A549 treated with RU486 at 1 μM for 4 hours (cell line): ENCODE measurements at places on chromosomes 7 and 10. TPM values are rescaled to one million over a fixed set of nuclear protein-coding genes. Genes with fewer than 3 reads are reported as not detected.

Gene KCNH2
- 0.29 to 0.61 TPM (median 0.37 TPM) in 5 replicates for total RNA-seq

Gene TRIM56
- 8.8 to 12.1 TPM (median 10.8 TPM) in 5 replicates for total RNA-seq

Gene ALOX5
- 0.30 to 0.59 TPM (median 0.46 TPM) in 5 replicates for total RNA-seq

Gene PGAM2
- not detected in 5 replicates for total RNA-seq

Gene MUC12
- total RNA-seq = 11.2 to 21.5 TPM (median 18.6 TPM) in 5 replicates

Gene VCL
- 88.3 to 128 TPM (median 113 TPM) in 5 replicates for total RNA-seq

Gene PVRIG
- not detected in 5 replicates for total RNA-seq

Gene LRRC4
- not detected in 5 replicates for total RNA-seq

Gene EVX1
- total RNA-seq = 0.07 to 0.32 TPM (median 0.23 TPM) in 3 of 5 replicates, not detected in the others

Gene SFMBT2
- 5.9 to 11.0 TPM (median 10.8 TPM) in 5 replicates for total RNA-seq

Gene AGR2
- 94.2 to 178 TPM (median 155 TPM) in 5 replicates for total RNA-seq

Gene FFAR4
- 0.14 to 0.44 TPM (median 0.25 TPM) in 5 replicates for total RNA-seq

Gene BTBD16
- total RNA-seq = 0.32 to 0.80 TPM (median 0.49 TPM) in 5 replicates

Gene DYNC1I1
- 0.07 to 0.20 TPM (median 0.16 TPM) in 3 of 5 replicates, not detected in the others for total RNA-seq

Gene CFAP46
- 1.1 to 1.8 TPM (median 1.3 TPM) in 5 replicates for total RNA-seq

Gene ALKBH4
- total RNA-seq = 9.3 to 12.9 TPM (median 11.5 TPM) in 5 replicates

Gene LIPN
- total RNA-seq = not detected in 5 replicates

Gene SPDYE2
- total RNA-seq = not detected in 5 replicates

Gene HMX2
- total RNA-seq = 0.10 to 0.22 TPM (median 0.15 TPM) in 3 of 5 replicates, not detected in the others

Gene COL1A2
- total RNA-seq = 0.03 to 0.08 TPM in 2 of 5 replicates, not detected in the others

Gene HOXA7
- 4.0 to 5.2 TPM (median 5.0 TPM) in 5 replicates for total RNA-seq

Gene FGFBP3
- 1.8 to 3.1 TPM (median 2.7 TPM) in 5 replicates for total RNA-seq

Gene UNCX
- total RNA-seq = 0.06 to 0.09 TPM (median 0.08 TPM) in 4 of 5 replicates, not detected in the other

Gene AUTS2
- 3.2 to 5.1 TPM (median 4.7 TPM) in 5 replicates for total RNA-seq

Gene ATRNL1
- total RNA-seq = 0.14 to 0.78 TPM (median 0.29 TPM) in 5 replicates

Gene GRID1
- total RNA-seq = 0.14 to 0.42 TPM (median 0.29 TPM) in 5 replicates

Gene MLXIPL
- total RNA-seq = 0.63 to 1.3 TPM (median 0.90 TPM) in 5 replicates

Gene LFNG
- 7.9 to 16.6 TPM (median 13.2 TPM) in 5 replicates for total RNA-seq

Gene MYL10
- total RNA-seq = not detected in 5 replicates

Gene COL17A1
- total RNA-seq = 2.0 to 2.8 TPM (median 2.3 TPM) in 5 replicates

Gene PNLIP
- not detected in 5 replicates for total RNA-seq

Gene LGI1
- not detected in 5 replicates for total RNA-seq

Gene VAX1
- 1.2 to 1.7 TPM (median 1.4 TPM) in 5 replicates for total RNA-seq

Gene LRRD1
- not detected in 5 replicates for total RNA-seq

Gene GHRHR
- total RNA-seq = 0.29 TPM in 1 of 5 replicates, not detected in the others

Gene STAG3
- total RNA-seq = 0.10 to 0.50 TPM (median 0.20 TPM) in 4 of 5 replicates, not detected in the other

Gene OPALIN
- total RNA-seq = not detected in 5 replicates
